Sigmoid colon (tissue), 7 donors: ENCODE measurements at places on chromosomes 12 and 14. TPM values are rescaled to one million over a fixed set of nuclear protein-coding genes. Genes with fewer than 3 reads are reported as not detected.

KRT6B gene
- not detected for total RNA-seq

BEGAIN gene
- 0.49 TPM for total RNA-seq

TEX52 gene
- total RNA-seq: not detected

HOXC6 gene
- total RNA-seq: not detected

GSG1 gene
- total RNA-seq: not detected

PIANP gene
- 0.55 TPM for total RNA-seq

MANSC4 gene
- not detected for total RNA-seq

RGS6 gene
- total RNA-seq: 1.4 TPM

TPH2 gene
- total RNA-seq: not detected

COX8C gene
- not detected for total RNA-seq

KRT85 gene
- not detected for total RNA-seq

MSRB3 gene
- 232 TPM for total RNA-seq

ZNF385A gene
- 18.6 TPM for total RNA-seq

SMCO3 gene
- total RNA-seq: 0.55 TPM

CCDC197 gene
- not detected for total RNA-seq

SYNDIG1L gene
- total RNA-seq: 1.7 TPM

GPD1 gene
- 2.1 TPM for total RNA-seq

MYH6 gene
- not detected for total RNA-seq

KCNC2 gene
- 0.71 TPM for total RNA-seq

NUAK1 gene
- 12.1 TPM for total RNA-seq

EIF5 gene
- 170 TPM for total RNA-seq

DCP1B gene
- 24.8 TPM for total RNA-seq

KERA gene
- total RNA-seq: not detected

CEBPE gene
- total RNA-seq: not detected

SYNE2 gene
- 57.8 TPM for total RNA-seq

MYL6B gene
- total RNA-seq: 37.7 TPM

KRT3 gene
- total RNA-seq: not detected

CD9 gene
- total RNA-seq: 359 TPM

KRT76 gene
- total RNA-seq: not detected

GARIN6 gene
- not detected for total RNA-seq

B4GALNT1 gene
- 3.2 TPM for total RNA-seq

ASCL1 gene
- total RNA-seq: 0.55 TPM

KRT7 gene
- 3.2 TPM for total RNA-seq

OR4K5 gene
- not detected for total RNA-seq

TBX5 gene
- not detected for total RNA-seq

P2RX7 gene
- total RNA-seq: 5.3 TPM

LARP4 gene
- 78.4 TPM for total RNA-seq

GALNT6 gene
- 1.6 TPM for total RNA-seq

OSBPL8 gene
- 54.3 TPM for total RNA-seq
